ENCODE measurements at places on chromosomes 1 and 21. TPM values are rescaled to one million over a fixed set of nuclear protein-coding genes. Genes with fewer than 3 reads are reported as not detected.

The CASQ1 gene
- 4.6 TPM for polyA plus RNA-seq

The LENEP gene
- polyA plus RNA-seq: not detected

The FAM72D gene
- 5.3 TPM for polyA plus RNA-seq

The RBM11 gene
- polyA plus RNA-seq: 2.9 TPM

The LCE1B gene
- not detected for polyA plus RNA-seq

The KIF17 gene
- 12.0 TPM for polyA plus RNA-seq

The RSPH1 gene
- 9.1 TPM for polyA plus RNA-seq

The FMO5 gene
- polyA plus RNA-seq: 4.5 TPM

The LHX8 gene
- polyA plus RNA-seq: not detected

The IRF2BP2 gene
- polyA plus RNA-seq: 163 TPM

The ERICH3 gene
- 2.3 TPM for polyA plus RNA-seq

The SELE gene
- 0.20 TPM for polyA plus RNA-seq

The ITLN1 gene
- not detected for polyA plus RNA-seq

The LY9 gene
- polyA plus RNA-seq: 0.15 TPM

The PLA2G2C gene
- polyA plus RNA-seq: not detected

The TMEM52 gene
- 6.5 TPM for polyA plus RNA-seq

The SPATA21 gene
- not detected for polyA plus RNA-seq

The MEX3A gene
- polyA plus RNA-seq: 91.7 TPM

Measured in brain (organoid and tissue), 16 donors.